ENCODE measurements at places on chromosomes 16 and 17. TPM values are rescaled to one million over a fixed set of nuclear protein-coding genes. Genes with fewer than 3 reads are reported as not detected.

DNA sequence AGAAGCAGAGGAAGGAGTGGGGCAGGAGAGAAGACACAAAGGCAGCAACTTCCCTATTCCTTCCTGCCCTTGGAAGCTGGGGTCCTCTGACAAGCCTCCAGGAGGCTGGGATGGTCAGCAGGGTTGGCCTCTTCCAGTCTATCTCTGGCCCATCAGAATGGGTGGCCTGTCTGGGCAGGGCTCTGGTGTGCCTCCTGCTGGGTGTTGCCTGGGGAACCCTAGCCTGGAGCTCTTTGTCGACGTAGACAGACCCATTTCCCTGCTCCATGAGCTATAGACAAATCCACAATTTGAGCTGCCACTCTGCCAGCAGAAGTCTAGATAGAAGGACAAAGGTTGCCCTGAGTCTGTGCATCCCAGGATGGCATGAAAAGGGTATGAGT lies 11.4 kb downstream of the IGFBP4 start:
- H3K36me3 ChIP-seq: peaks cover 28% of the 10 kb centered on the region
- DNase-seq: no peak
- peaks cover 2% of the 10 kb centered on the region for H3K27me3 ChIP-seq
- no peak overlapping the region for H3K4me3 ChIP-seq
- peaks cover 23% of the 10 kb centered on the region for H3K4me1 ChIP-seq

- peaks cover 52% of the 10 kb centered on the region for H3K36me3 ChIP-seq
- H3K27ac ChIP-seq: no peak overlapping the region
- H3K4me1 ChIP-seq: peaks cover 16% of the 10 kb centered on the region
- no peak for DNase-seq
- H3K27me3 ChIP-seq: no peaks in the 10 kb centered on the region
Observed at GRCh38 chr17:50482110-50482509, 3.5 kb downstream of the RSAD1 start.

Gene SLC26A11
- polyA plus RNA-seq: 82.8 TPM

- no peak overlapping the region for H3K4me3 ChIP-seq
- peaks cover 3% of the 10 kb centered on the region for H3K27me3 ChIP-seq
- no peaks in the 10 kb centered on the region for H3K36me3 ChIP-seq
Observed at GRCh38 chr16:86455116-86455515, 55.2 kb upstream of the FOXF1 start.

GRCh38 chr17:80527016-80527645 lies 17.5 kb upstream of the RPTOR start:
- H3K27me3 ChIP-seq: peaks cover 55% of the 10 kb centered on the region
- DNase-seq: no peak
- no peaks in the 10 kb centered on the region for H3K36me3 ChIP-seq
- H3K4me1 ChIP-seq: no peaks in the 10 kb centered on the region
- no peak overlapping the region for H3K27ac ChIP-seq

Gene TEX19
- not detected for polyA plus RNA-seq

Gene LGALS9B
- 0.54 TPM for polyA plus RNA-seq

Gene SCARF1
- polyA plus RNA-seq: 6.5 TPM

All from large intestine (tissue), 12 donors.